ENCODE measurements at places on chromosomes 4 and X. TPM values are rescaled to one million over a fixed set of nuclear protein-coding genes. Genes with fewer than 3 reads are reported as not detected.
A peak's percentile ranks its signal among the peaks of the same experiment; 100 is the strongest.

- no peak for DNase-seq
These were observed 777.3 kb downstream of the PCDH18 start for GRCh38 chr4:136754810-136755530.

DNA sequence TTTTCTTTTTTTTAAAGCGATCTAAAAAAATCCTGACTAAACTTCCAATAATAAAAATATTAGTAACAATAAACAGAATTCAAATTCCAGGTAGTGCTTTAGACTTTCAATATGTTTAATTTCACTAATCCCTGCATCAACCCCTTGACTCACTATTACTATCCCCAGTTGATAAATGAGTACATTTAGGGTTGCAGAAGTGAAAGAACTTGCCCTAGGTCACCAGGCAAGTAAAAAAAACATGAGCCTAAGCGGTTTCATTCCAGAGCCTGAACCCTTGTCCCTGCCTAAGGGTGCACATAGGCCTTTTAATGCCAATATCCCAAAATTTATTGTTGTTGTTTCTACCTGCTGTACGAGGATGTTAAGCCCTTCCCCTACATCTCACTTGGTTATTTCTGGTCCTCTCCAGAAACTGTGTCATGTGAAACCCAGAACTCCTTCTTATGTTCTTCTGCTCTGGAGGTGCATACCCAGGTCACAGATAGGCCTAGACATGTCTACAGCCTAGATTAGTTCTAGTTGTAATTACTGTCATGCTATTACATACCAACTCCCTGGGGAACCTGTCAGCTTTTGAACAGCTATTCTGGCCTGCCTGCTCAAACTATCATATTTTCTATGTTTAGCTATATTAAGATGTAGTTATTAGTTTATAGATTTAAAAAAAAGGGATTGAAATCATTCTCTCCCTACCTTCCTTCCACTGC is 244.5 kb upstream of the PITX2 start:
- no peak for DNase-seq

GRCh38 chrX:122422547-122422946 is 761.5 kb upstream of the GRIA3 start:
- no peak for DNase-seq

DNA sequence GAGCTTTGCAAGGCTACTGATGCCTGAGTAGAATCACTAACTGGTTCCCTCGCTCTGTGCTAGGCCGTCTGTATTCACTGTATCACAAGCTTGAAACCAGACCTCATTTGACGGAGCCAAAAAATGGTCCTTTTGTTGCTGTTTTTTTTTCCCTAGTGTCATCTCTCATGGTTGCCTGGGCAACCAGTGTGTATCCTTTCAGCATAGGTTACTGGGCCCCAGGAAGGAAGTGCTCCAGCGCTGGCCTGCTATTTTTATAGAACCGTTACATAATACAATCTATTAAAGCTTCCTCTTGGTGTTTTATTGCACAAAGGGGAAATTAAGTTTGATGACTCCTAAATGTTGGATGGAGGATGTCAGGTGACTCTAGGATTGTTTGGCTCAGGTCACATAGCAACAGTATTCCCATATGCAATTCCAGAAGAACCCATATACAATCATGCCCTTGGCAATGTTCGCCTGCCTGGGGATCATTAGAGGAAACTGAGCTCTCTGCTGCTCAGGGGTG is 220.4 kb downstream of the SPRY1 start:
- peak; percentile 60 for DNase-seq

- no peak for DNase-seq
These were observed 145.0 kb downstream of the KDM6A start for GRCh38 chrX:45017946-45018345.

- no peak for DNase-seq
These were observed 124.5 kb downstream of the EIF4E start for GRCh38 chr4:98804403-98804802.

GRCh38 chr4:8586671-8587468 is 5.7 kb upstream of the CPZ start:
- DNase-seq: no peak

DNA sequence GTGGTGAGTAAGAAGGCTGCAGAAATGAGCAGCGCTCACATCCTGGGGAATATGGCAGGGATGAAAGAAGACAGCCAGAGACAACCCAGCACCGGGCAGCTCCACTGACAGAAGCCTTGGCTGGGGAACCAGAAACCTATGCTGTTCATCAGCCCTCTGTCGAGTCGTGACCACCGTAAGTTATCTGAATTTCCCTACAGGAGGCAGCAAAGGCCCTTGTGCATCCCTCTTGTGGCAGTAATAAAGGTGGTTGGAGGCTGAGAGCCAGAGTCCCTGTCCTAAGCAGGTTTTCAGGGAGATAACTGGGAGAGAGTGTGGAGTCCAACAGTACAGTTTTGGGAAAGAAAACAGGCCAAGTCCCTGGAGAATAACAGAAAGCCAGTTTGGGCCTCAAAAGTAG is 194.0 kb upstream of the BOD1L1 start:
- peak; percentile 4 for DNase-seq

DNA sequence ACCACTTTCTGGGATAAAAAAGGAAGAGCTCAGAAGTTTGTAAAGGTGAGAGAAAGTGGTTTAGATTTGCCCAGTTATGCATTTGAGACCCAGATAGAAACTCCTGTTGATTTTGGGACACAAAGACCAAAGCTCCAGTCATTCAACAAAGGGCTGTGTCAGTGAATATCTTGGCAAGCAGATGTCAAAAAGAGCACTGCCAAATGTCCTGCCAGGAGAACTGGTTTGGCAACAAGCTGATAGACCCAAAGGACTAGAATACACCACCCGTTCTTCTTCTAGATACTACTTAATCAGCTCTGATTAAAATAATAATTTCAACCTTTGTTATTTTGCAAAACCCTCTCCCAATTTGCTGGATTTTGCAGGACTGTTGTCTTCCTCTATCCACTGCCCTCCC is 121.4 kb downstream of the NHS start:
- no peak for DNase-seq

GRCh38 chrX:78075787-78076389 is 28.2 kb upstream of the PGK1 start:
- no peak for DNase-seq

- no peak for DNase-seq
These were observed 53.3 kb upstream of the GRPEL1 start for GRCh38 chr4:7121174-7121573.

Gene MCTS1
- 37.4 TPM for total RNA-seq

Gene PDZD4
- 0.32 TPM for total RNA-seq

- DNase-seq: no peak
These were observed 56.3 kb downstream of the SHISA3 start for GRCh38 chr4:42453612-42454011.

- peak; percentile 23 for DNase-seq
These were observed 224.2 kb upstream of the EMCN start for GRCh38 chr4:100742045-100742444.

- DNase-seq: no peak
These were observed 252.5 kb downstream of the BCOR start for GRCh38 chrX:39845233-39845632.

Gene SLC10A7
- total RNA-seq: 20.3 TPM

Data from fibroblast of villous mesenchyme (primary cell).